ENCODE measurements at places on chromosomes 7 and 10.

DNA sequence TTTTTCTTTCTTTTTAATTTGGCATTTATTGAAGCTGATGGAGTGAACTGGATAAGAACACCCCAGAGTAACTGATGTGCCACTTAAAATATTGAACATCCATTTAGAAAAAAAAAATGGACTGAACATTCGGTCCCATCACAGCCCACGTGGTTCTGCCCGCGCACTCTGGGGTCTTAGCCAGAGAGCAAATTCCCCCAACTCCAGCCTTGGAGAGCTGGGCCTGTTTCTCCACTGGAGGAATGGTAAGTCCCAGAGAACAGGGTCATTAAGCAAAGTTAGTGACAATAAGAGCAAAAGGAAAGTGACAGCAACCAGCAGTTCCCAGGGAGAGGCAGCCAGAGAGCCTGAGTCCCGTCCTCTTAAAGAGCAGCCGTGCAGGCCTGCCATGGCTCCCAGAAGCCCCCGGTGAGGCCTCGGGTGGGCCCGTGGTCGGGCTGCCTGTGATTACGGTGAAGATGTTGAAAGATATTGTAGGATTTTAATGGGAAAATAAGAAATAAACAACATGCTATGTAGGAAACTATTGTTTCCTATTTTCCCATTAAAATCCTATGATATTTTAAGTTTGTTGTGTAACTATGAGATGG, 487.9 kb upstream of the MKI67 start:
- no peak for DNase-seq

- DNase-seq: no peak
Observed at GRCh38 chr10:60778971-60779796, 906 bp downstream of the CDK1 start.

DNA sequence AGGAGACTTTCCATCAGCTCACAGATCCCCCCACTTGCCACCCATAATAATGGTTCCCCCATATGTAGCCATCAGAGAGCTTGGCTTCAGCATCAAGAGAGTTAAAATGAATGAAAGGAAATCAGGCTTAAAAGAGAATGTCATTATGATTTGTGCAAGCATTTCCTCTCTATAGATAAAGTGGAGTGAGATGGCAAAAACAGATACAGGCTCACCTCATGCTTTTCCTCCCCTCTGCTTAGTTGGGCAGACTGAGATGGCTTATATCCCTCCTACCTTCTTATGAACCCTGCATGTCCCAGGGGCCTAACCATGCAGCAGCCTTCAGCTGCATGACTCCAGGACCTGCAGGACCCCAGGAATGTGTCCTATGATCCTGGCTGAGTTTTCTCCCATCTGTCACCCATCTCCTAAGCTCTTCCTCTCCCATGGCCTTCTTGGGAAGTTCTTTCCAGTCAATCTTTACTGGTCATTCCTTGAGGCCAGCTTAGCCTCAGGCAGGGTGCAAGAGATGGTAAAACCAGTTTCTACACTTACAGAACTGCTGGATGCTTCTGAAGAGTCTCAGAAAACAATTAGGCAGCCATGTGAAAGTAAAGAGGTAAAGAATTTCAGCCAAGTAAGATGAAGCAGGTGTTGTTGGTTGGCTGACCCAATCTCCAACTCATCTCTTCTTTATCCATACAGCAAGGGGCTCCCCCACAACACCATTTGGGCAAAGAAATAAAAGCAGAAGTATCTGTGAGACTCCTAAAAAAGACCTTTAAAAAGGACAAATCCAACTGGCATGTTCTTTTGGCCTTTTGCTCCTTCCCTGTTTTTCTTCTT, 159.7 kb downstream of the RTKN2 start:
- DNase-seq: no peak

GRCh38 chr7:85471307-85471706, 284.5 kb upstream of the SEMA3D start:
- DNase-seq: no peak

- DNase-seq: no peak
Observed at GRCh38 chr10:113921561-113922370, 67.3 kb downstream of the NHLRC2 start.

GRCh38 chr10:83078645-83079044, 1060.7 kb upstream of the GHITM start:
- DNase-seq: no peak

GRCh38 chr10:112389271-112389822, 15.4 kb downstream of the ACSL5 start:
- DNase-seq: no peak

- DNase-seq: no peak
Observed at GRCh38 chr10:10657139-10657760, 360.4 kb upstream of the CELF2 start.

GRCh38 chr7:32299133-32299702, 191.0 kb downstream of the LSM5 start:
- DNase-seq: no peak

DNA sequence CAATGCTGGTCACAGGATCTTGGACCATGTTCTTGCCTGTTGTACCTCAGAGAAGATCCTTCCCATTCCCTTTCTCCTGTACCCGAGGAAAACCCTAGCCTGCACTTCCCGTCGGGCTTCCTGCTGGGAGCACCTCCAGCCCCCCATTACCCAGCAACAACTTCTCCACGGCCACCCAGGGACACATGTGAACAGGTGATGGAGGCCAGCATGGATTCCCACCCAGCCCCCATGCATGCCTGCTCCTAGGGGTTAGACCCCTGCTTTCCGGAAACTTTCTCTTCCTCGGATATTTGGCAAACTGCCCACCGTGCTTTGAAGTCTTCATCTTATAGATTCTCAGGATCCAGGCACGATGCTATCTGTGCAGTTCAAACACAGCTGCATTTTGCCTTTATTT, 67.3 kb downstream of the CALML3 start:
- no peak for DNase-seq

- no peak for DNase-seq
Observed at GRCh38 chr7:117116211-117116610, 162.9 kb downstream of the ST7 start.

DNA sequence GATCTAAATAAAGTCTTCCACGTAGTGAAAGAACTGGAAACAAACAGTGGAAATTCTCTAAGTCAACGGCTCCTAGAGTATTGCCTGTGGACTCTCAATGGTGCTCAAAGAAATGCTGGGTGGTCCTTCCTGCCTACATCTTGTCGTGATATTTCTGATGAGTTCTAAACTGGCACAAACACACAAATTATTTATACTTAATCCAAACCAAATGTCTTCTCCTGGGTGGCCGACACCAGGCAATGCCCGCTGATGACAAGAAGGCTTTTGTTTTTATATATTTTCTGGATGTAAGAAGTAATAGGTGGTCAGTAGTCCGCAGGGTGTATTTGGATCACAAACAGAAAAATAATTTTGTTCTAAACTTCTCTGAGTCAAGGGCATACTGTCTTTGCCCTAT, 178.7 kb downstream of the GFRA1 start:
- DNase-seq: no peak

- no peak for DNase-seq
Observed at GRCh38 chr7:140312141-140312846, 86.0 kb downstream of the SLC37A3 start.

DNA sequence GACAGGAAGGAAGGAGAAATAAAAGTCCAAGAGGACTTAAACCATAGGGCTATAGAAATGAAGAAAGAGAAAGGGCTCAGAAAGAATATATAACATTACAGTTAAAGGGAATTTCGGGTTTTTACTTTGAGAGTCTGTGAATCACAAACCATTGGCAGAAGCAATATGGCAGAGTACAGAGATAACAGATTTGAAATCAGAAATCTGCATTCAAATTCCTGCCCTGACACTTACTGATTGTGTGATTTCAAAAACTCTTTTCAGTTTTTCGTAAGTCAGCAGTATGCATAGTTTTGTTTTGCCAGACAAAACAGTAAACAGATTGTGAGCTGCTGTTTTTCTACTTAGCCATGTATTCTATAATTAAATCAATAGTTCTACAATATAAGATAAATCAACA, 8.2 kb downstream of the JMJD1C start:
- DNase-seq: no peak

DNA sequence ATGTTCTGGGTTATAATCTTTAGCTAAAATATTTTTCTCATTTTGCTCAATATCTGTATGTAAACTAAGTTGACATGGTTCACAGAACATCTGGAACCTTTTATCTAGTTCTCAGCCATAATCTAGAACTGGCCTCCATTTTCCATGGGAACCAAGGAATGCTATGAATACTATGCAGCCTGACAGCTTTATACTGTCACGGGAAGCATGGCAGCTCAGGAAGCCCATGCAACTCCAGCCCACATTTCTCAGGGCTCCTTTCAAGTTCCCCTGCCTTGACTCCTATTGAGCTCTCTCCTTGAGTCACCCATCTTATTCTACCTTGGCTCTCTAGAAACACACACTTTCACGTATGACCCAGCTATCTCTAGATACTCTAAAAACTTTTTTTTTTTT, 36.6 kb upstream of the PRKAR2B start:
- DNase-seq: no peak

DNA sequence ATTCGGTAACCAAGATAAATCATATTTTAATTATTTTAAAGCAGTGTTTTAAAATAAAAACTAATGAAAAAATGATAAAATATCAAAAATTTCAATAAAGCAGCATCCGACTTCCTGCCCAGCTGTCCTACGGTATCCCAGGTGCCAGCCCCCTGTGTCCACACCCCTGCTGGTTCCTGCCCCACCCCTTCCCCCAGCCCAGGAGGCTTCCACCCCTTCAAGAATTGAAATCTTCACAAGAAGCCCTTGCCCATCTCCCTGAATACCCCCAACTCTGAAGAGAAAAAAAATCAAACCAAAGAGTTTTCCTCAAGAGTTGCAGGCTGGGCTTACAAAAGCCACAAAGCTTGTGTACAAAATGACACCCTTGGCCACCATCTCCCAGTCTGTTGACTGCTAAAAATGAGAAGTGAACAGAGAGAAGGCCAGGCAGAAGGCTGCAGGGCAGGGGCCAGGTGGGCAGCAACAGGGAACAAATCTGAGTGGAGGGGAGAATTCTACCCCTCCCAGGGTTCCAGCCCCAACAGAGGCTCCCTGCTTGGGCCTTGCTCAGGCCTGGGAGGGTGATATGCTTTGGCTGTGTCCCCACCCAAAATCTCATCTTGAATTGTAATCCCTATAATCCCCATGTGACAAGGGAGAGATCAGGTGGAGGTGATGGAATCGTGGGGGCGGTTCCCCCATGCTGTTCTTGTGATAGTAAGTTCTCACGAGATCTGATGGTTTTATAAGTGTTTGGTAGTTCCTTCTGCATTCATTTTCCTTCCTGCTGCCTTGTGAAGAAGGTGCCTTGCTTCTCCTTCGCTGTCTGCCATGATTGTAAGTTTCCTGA, 14.5 kb downstream of the GPRIN2 start:
- DNase-seq: no peak

DNA sequence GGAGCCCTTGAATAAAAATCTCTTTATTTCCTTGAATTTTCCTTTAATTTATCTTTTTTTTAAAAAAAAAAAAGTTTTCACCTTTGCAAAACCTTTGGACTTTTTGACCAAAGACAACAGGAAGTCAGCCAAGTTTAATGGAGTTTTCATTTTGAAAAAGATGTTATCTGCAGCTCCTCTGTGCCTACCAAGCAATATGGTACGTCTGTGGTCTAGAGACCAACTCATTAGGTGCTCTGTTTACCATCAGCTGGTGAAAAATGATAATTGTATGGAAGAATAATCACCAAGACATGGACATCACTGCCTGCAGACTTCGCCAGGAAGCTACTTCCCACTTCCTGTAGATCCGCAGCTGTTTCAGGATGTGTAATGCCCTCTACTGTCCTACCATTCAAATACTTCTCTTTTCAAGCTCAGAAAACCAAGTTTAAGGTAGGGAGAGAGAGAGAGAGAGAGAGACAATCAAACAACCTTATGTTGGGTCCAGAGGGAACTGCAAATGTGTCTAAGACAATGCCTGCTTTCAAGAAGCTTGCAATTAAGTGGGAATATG, 18.7 kb downstream of the PLXNA4 start:
- DNase-seq: no peak

GRCh38 chr7:1535701-1536454, 5.4 kb downstream of the MAFK start:
- no peak for DNase-seq

- no peak for DNase-seq
Observed at GRCh38 chr7:7757576-7757975, 39.2 kb upstream of the RPA3 start.

- DNase-seq: no peak
Observed at GRCh38 chr10:35492386-35493195, 112.5 kb upstream of the GJD4 start.
